Effector memory CD8-positive, alpha-beta T cell (primary cell): ENCODE measurements at places on chromosomes 6 and 20.

- no peak for DNase-seq
These were observed 60.8 kb downstream of the CD40 start for GRCh38 chr20:46178891-46179290.

GRCh38 chr6:170371080-170371479, 64.5 kb downstream of the FAM120B start:
- no peak for DNase-seq

- peak; percentile 18 for DNase-seq
These were observed 1.4 kb upstream of the CEP43 start for GRCh38 chr6:166997768-166998255.

DNA sequence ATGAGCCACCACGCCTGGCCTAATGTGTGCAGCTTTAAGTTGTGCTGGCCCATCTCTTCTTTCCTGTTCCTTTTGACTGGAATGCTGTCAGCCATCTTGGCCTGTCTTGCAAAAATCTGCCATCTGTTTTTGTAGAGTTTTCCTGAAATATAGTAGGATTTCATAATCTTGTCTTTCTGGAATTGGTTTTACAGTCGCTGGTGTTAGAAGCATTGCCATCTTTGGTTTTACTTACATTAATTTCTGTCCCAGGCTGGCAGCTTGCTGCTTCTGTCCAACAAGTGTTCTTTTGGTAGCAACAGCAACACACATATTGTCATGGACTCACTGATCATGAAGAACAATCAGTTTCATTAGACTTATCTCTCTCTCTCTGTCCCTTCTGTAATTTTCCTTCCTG, 29.1 kb upstream of the TULP1 start:
- no peak for DNase-seq

- no peak for DNase-seq
These were observed 10.0 kb downstream of the CD83 start for GRCh38 chr6:14127611-14128010.

GRCh38 chr6:14467591-14467990, 350.0 kb downstream of the CD83 start:
- no peak for DNase-seq

DNA sequence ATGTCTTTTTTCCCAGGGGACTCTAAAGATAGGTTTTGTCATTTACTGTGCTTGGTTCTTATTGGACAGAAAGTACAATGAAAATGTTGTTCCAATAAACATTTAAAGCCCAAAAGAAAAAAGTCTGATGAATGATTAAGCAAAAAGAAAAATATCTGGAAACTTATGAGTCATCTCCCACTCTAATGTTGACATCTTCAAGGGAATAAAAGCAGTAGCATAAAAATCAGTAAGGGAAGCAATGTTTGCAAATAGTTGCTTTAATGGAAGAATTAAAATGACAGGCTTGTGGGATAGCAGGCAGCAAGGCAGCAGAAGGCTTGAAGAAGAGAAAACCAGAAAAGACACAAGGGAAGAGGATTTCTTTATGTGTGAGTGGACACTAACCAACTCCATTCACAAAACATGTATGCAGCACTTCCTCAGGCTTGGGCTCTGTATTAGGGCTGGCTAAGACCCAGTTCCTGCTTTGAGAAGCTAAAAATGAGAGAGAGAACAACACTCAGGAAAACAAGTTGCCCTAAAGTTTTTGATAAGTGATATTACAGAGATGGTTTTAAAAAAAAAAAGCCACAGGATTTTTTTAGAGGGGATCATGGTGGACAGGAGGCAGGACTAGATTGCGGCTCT, 263.2 kb upstream of the NT5E start:
- DNase-seq = no peak

DNA sequence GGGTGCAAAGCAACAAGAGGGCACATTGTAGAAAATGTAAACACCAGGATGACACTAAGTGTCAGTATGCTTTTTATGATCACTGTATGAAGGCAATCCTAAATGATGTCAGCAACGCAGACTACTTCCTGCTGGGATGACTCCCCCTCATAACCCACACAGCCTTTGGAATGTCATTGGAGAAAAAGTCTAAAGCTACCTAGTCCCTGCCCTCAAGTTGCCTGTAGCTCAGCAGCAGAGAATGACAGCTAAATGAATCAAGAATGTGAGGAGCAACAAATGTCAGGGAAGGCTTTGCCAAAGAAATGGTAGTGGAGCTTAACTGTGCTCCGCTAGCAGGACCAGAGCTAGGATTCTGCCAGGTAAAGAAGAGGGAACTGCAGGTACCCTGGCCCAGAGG, 555.6 kb downstream of the CD83 start:
- DNase-seq = no peak

- no peak for DNase-seq
These were observed 6.2 kb downstream of the PTPN1 start for GRCh38 chr20:50516180-50516934.

- DNase-seq = no peak
These were observed 102.3 kb downstream of the LYRM2 start for GRCh38 chr6:89536231-89536630.

DNA sequence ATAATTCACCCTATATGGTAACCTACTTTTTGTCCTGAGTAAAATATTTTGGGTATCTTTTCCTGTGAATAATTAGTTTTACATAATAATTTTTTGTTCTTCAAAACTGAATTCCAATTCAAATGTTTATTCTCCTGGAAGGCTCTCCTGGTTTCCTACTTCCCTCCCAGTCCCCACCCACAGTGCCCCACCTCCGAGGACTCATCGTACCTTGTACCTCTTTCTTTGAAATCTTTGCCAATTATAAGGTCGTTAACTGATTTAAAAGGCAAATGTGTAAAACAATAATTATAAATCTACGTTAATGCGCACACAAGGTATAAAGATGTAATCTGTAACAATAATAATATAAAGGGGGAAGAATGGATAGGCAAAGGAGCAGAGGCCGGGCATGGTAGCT, 40.5 kb upstream of the VEGFA start:
- DNase-seq = no peak
